ENCODE measurements at places on chromosomes 5 and 9. TPM values are rescaled to one million over a fixed set of nuclear protein-coding genes. Genes with fewer than 3 reads are reported as not detected.

DNA sequence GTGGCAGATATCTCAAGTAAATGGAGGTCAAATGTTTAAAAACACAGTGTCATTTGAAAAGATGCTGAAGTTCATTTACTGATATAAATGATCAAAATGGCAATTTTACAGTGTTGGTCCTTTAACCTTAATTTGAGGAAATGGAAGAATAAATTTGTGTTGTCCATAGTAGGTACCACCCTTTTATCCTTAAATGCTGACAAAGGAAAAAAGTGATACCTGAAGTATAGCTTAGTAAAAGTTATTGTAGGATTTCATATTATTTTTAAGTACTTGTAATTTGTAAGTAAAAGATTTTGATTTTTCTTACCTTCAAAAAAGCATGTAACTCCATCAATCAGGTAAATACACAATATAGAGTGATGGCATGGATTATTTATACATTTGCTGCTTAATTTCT is 166.6 kb upstream of the DAP start:
- H3K27me3 ChIP-seq, result no peaks in the 10 kb centered on the region
- H3K4me1 ChIP-seq, result no peaks in the 10 kb centered on the region
- H3K27ac ChIP-seq, result no peak overlapping the region
- no peak for DNase-seq
- H3K4me3 ChIP-seq, result no peak overlapping the region

GRCh38 chr5:112684121-112684520 is 53.6 kb upstream of the APC start:
- H3K27me3 ChIP-seq, result no peaks in the 10 kb centered on the region
- no peaks in the 10 kb centered on the region for H3K36me3 ChIP-seq
- no peaks in the 10 kb centered on the region for H3K4me1 ChIP-seq
- no peak overlapping the region for H3K4me3 ChIP-seq
- H3K27ac ChIP-seq, result no peak overlapping the region

DNA sequence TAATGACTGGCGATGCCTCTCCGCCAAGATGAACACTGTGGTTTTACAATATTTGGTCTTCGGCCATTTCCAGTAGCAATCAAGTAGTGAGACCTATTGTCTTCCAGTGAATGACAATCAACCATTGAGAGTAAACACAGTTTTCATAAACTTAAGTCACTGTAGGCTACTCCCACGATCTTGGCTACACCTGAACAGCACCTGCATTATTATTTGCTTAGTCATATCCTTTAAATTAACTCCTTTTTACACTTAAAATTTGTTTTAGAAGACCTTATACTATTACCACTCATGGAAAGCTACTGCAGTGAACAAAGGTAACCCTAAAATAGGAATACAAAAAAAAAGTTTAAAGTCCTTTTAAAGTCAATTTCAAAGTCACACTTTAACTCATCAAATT is 58.2 kb downstream of the ZNF354C start:
- no peaks in the 10 kb centered on the region for H3K4me1 ChIP-seq
- no peak for DNase-seq
- H3K36me3 ChIP-seq, result no peaks in the 10 kb centered on the region

DNA sequence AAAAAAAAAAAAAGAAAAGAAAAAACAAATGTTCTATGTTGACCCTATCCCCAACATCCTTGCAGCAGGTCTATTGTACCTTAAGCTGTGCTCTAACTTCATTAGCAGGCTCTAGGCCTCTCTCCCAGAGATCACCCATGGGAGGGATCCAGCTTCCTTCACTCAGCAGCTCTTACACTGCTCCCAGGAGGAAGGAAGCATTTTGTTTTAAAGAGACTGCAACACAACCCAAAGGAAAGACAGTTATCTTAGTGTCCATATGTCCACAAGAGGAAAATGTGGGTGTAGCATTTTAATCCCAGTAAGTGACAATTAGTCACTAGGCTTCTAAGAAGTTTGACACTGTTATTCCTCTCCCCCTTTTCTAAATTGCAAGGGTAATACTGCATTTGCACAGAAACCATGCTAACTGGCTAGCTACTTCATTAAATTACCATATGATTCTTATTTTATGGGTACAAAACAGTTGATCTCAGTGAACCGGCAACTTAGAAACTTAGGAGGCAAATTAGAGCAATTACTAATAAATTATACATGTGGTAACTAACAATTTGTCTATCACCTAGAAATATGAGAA is 58.8 kb downstream of the MARCHF3 start:
- DNase-seq, result no peak
- no peaks in the 10 kb centered on the region for H3K27me3 ChIP-seq
- no peak overlapping the region for H3K4me3 ChIP-seq
- H3K4me1 ChIP-seq, result peaks cover 23% of the 10 kb centered on the region
- peak overlapping the region; percentile 51 for H3K27ac ChIP-seq

GRCh38 chr9:18575686-18576085 is 101.7 kb downstream of the ADAMTSL1 start:
- no peaks in the 10 kb centered on the region for H3K4me1 ChIP-seq
- H3K36me3 ChIP-seq, result no peaks in the 10 kb centered on the region
- H3K27ac ChIP-seq, result no peak overlapping the region

- no peaks in the 10 kb centered on the region for H3K36me3 ChIP-seq
- no peak for DNase-seq
- no peaks in the 10 kb centered on the region for H3K27me3 ChIP-seq
- no peak overlapping the region for H3K4me3 ChIP-seq
These were observed 576.9 kb downstream of the EBF1 start for GRCh38 chr5:158522776-158523175.

The CDKN2A gene
- total RNA-seq, result 4.1 TPM

The PTPRD gene
- total RNA-seq, result 0.04 TPM
